ENCODE measurements at places on chromosomes 6 and 20.

- no peak for DNase-seq
These were observed 541.0 kb upstream of the ADGRB3 start for GRCh38 chr6:68094070-68094469.

GRCh38 chr20:47020231-47020630 is 125.6 kb downstream of the EYA2 start:
- peak; percentile 32 for DNase-seq

DNA sequence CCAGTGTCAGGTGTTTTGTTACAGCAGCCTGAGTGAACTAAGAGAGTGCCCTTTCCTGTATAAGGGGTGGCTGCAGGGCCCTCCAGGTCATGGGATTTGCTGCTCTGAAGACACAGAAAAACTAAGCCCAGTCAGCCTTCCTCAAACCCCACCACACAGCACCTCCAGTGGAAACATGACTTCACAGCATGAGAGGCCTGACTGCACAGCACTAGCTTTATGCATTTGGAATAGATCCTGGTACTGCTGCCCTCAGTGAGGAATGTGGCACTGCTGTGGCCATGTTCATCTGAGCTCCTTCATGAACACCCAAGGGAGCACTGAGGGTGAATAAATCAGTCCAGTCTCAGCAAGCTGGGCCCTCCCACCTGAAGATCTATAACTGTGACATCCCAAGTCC is 296.1 kb upstream of the FOXQ1 start:
- peak; percentile 20 for DNase-seq

GRCh38 chr6:41061196-41061726 is 8.3 kb downstream of the APOBEC2 start:
- peak; percentile 20 for DNase-seq

- DNase-seq, result no peak
These were observed 13.4 kb downstream of the UST start for GRCh38 chr6:148760258-148760534.

GRCh38 chr20:57388953-57389694 is 2.1 kb upstream of the RBM38 start:
- peak; percentile 56 for DNase-seq

- DNase-seq, result no peak
These were observed 373.4 kb downstream of the THBS2 start for GRCh38 chr6:168880271-168880670.

GRCh38 chr20:9985281-9985680 is 49.5 kb upstream of the ANKEF1 start:
- no peak for DNase-seq

DNA sequence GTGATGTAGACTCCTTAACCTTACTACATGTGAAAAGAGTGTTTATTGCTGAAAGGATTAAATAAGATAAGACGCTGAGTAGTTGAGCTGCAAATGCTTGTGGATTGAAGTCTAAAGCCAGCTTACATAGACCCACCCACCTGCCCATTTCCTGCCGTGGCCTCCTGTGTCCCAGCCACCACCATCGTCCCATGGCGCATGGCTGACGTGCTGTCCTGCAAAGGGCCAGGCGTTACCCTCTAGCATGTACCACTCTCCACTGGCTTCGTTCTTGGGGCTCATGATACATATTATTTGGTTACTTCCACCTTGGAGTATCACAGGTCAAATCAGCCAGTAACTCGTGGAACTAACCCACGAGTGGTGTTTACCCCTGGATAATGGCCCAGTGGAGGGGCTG is 181.8 kb downstream of the CDH4 start:
- no peak for DNase-seq

- no peak for DNase-seq
These were observed 86.6 kb downstream of the CD40 start for GRCh38 chr20:46204594-46205186.

DNA sequence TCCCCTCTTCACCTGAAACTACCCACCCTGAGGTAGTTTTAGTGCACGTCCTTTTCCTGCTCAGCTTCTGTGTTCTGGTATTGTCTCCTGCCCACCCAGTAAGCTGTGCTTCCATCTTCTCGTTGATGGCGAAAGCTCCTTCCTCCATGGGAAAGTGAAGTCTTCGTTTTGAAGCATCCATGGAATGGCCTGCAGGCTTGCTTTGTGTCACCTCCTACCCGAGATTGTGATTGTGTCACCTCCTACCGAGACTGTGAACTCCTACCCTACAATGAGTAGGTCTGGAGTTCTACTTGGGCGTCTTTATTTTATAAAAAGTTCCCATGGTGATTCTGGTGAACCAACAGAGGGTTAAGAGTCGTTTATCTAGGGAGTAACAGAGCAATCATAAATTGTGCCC is 25.9 kb downstream of the SLC9A8 start:
- DNase-seq, result no peak

- peak; percentile 81 for DNase-seq
These were observed 292.2 kb upstream of the JAG1 start for GRCh38 chr20:10965936-10966470.

- no peak for DNase-seq
These were observed 103.3 kb downstream of the YTHDF1 start for GRCh38 chr20:63112491-63113219.

- DNase-seq, result peak; percentile 45
These were observed 25.7 kb downstream of the DSE start for GRCh38 chr6:116396441-116396840.

- DNase-seq, result peak; percentile 88
These were observed 114.7 kb upstream of the ZNF217 start for GRCh38 chr20:53708129-53708968.

DNA sequence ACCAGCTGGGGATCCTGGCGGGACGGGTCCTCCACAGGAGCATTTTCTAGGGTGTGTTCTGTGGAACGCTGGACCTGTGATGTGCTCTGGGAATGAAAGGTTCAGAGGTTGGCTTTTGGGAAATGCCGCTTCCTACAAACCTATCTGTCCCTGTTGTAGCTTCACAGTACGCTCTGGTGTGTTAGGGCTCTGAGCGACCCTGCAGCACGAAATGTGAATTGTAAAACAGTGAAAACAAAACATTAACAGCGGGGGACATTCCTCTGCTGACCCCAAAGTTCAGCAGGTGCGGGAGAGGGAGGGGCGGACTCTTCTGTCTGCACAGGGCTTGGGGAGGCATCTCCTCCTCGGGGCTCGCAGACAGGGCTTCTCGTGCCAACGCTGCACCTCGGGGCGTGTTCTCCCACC is 155.9 kb downstream of the NRN1 start:
- no peak for DNase-seq

DNA sequence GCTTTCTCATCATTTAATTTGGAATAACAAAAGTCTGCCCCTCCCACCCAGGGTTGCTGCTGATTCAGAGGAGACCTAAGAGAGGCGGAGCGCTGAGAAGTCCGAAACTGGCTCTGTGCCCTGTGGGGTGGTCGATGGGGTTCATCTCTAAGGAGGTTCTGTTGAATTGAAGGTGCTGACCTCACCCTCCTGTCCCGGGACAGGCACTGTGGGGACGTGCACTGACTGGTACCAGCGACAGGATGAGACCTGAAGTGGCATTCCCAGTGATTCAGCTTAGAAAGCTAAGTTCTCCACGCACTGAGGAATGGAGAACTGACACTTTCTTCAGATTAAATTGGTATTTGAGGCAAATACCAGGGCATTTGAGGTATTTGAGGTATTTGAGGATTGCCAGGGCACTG is 1.3 kb downstream of the GUCA1B start:
- peak; percentile 44 for DNase-seq

DNA sequence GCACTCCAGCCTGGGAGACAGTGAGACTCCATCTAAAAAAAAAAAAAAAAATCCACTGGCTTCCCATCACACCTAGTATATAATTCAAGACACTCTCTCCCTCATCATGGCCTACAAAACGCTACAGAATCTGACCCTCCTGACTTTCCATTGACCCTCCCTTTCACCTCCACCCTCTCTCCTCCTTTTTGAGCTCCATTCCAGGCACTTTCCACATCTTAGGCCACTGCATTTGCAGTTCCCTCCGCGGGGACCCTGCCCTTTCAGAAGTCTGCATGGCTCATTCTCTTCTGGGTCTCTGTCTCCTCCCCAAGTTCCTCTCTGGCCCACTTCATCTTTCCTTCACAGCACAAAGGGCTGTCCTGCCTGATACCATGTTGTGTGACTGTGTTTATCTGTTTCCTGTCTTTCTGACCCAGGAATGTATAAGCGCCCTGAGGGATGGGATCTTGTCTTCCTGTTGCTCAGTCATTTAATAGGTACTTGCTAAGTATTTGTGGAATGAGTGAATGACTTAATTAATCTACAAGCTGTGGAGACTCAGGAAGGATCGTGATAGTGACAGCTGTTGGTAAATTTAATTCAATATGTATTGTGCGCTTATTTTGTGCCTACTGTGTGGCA is 35.2 kb downstream of the NCR2 start:
- DNase-seq, result peak; percentile 78

- peak; percentile 52 for DNase-seq
These were observed 78.0 kb downstream of the DLGAP4 start for GRCh38 chr20:36384022-36384619.

DNA sequence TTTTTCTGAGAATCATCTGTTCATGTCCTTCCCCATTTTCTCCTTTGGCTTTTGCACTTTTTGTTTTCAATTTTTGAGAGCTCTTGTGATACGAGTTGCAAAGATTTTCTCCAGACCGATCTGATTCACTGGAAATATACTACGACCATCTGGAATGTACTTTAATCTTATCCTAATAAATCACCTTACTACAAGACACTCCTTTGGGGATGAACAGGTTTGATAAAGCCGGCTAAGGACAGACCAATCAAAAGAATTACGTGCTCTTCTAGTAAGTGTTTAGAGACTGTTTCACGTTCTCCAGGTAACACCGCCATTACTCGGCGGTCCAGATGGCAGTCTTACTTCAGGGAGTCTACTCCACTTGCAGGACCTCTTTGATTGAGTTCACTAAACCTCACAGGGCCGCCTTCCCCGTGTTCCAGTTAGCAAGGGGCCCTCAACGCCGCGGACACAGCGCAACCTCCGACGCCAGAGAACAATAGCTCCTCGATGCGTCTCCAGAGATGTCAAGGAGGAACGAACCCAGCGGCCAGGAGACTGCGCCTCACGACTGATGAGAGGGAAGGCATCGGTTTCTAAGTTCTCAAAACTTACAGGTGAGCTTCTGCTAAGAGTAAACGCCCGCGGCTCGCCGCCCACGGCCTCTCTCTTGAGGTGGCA is 920 bp upstream of the WTAP start:
- DNase-seq, result no peak

DNA sequence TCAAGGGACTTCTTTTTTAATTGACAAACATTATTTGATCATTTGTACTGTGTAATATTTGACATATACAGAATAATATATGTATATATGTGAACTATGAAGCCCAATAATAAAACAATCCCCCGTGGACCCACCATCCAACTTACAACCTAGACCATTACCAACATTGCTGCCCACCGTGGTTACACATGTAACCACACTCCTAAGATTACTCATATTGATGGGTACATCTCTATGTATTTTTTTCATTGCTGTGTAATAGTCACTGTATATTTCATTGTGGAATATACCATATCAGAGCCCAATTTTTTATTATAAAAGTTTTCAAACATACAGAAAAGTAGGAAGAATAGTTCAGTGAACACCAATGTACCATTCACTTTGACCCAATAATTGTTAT is 94.3 kb downstream of the RTN4IP1 start:
- DNase-seq, result no peak

DNA sequence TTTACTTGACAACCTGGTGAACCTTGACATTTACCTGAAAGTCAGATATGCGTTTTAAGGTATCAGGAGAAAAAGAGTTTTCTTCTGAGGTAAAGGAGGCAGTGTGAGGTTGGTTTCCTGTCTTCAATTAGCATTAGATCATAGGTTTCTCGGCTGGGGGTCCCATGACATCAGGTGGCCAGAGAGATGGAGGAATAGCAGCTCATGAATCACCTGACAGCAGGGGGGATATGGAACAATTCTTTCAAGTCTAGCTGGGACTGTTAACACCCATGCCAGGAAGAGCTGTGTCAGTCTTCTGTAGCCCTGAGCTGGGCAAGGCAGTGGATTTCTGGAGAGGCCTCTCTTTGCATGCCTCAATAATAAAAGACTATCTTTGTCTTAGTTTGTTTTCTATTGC is 108.0 kb upstream of the TMEM170B start:
- no peak for DNase-seq

- DNase-seq, result no peak
These were observed 5.6 kb upstream of the CCNC start for GRCh38 chr6:99573980-99574617.

GRCh38 chr6:139722530-139722929 is 348.1 kb upstream of the CITED2 start:
- DNase-seq, result peak; percentile 35

GRCh38 chr6:121607721-121608120 is 172.3 kb downstream of the GJA1 start:
- DNase-seq, result no peak

- no peak for DNase-seq
These were observed 174.9 kb upstream of the C6orf118 start for GRCh38 chr6:165484178-165484889.

DNA sequence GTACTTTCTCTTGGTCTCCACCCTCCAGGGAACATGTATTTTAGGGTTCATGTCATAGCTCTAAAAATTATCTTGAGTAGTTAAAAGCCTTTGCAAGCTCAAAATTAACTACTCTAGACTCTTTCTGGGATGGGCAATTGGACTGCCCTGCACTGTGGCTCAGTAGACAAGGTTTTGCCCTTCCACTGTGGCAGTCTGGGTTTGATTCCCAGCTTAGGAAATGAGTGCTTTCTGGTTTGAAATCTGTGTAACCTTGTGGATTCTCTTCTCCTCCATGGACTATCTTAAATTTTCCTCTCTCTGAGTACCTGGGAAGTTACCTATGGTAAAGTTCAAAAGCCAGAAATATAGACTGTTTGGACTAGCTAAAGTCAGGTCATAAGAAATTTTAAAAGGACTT is 94.6 kb upstream of the UST start:
- DNase-seq, result no peak

DNA sequence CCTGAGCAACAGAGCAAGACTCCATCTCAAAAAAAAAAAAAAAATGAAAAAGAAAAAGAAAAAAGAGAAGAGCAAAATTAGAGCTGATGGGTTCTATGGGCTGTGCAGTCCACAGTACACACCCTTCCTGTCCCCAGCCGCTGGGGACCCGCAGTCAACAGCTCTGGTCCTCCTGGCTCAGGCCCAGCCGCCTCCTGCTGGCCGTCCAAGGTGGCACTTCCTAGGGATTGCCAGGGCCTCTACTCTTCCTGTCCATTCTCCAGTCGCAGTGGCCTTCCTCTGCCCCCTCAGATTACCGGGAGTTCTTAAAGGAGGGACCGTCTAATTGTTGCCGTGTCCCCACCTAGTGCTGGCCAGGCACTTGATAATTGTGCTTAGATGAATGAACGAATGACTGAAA is 41.7 kb downstream of the TMEM242 start:
- peak; percentile 12 for DNase-seq

- DNase-seq, result peak; percentile 67
These were observed 19.6 kb upstream of the IL17F start for GRCh38 chr6:52263709-52264540.

DNA sequence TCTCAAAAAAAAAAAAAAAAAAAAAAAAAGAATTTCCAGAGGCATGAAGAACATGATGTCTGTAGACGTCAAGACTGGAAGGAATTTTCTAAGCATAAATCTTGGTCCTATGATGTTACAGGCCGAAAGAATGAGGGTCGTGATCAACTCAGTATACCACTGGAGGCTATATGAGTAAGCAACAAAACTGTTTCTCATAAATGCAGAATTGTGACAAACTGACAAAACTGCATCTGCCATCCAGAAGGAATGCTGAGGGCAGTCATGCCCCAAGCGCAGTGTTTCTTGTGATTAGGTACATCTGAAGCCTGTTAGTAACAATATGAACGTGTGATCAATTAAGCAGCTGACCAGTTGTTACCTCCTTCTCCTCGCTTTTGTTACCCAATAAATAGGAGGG is 43.5 kb upstream of the ADGRG6 start:
- DNase-seq, result no peak

- DNase-seq, result no peak
These were observed 40.4 kb downstream of the C6orf118 start for GRCh38 chr6:165268987-165269386.
